Cerebellum (tissue), 4 donors: ENCODE measurements at places on chromosomes 6 and 20. TPM values are rescaled to one million over a fixed set of nuclear protein-coding genes. Genes with fewer than 3 reads are reported as not detected.

DNA sequence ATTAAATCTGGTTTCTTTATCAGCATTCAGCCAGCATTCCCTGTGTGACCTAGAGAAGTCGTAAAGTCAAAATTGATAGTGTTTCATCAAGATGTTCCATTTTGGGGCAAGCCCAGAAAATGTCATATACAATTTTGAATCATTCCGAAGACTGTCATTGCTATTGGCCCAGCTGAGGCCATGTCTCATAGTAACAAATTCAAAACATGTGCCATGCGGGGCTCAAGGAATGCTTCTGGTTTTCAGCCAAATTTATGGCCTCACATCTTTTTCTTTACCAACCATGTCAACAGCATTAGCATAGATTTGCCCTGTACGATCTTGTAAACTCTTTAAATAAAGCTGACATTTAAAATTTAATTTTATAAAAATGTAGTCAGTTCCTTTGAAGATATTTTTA lies 314.7 kb downstream of the PAX1 start:
- DNase-seq, result no peak

DNA sequence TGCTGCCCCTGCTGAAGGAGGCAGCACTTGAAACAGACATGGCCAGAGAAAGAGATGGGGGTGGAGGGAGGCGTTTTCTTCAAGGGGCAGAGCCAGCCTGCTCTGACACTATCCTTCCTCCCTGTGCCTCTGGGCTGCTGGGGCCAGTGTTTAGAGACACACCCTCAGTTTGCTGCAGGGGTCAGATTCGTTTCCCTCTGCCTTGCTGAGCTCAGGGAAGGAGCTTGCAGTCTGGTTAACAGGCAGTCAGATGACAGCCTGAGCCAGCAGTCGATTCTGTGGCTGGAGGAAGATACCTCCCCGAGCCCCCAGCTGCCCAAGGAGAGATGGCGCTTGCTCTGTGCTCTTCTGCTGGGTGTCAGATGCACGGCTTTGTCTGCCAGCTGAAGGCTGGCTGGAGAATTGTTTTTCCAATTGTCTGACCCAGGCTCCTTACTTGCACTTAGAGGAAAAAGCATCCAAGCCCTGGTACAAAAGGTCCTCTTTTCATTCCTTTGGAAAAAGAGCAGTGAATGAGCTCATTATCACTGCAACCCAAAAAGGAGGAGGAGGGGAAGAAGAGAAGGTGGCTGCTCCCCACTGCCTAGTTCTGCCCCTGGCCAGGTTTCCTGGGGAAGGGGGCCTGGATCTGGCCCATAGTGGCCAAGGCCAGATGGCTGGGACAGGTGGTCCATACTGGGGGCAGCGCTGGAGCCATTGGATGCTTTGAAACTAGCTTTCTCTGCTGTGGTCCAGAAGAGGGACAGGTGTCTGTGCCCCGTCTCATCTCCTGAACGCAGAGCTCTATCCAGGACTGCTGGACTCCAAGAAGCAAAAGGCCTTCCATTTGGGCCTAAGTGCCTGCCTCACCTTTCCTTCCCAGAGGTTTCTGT lies 88.2 kb downstream of the TCP11 start:
- DNase-seq, result peak; percentile 45

- DNase-seq, result no peak
These were observed 16.2 kb upstream of the FRMD1 start for GRCh38 chr6:168095171-168095691.

The GHRH gene
- total RNA-seq, result not detected

The C6orf89 gene
- 19.5 TPM for total RNA-seq
